ENCODE measurements at places on chromosomes 16 and 17. TPM values are rescaled to one million over a fixed set of nuclear protein-coding genes. Genes with fewer than 3 reads are reported as not detected.

KLHL10 gene
- 0.09 TPM for total RNA-seq

TERB1 gene
- total RNA-seq, result not detected

CDRT15 gene
- not detected for total RNA-seq

FN3K gene
- 4.9 TPM for total RNA-seq

ATP2A3 gene
- total RNA-seq, result 2.5 TPM

TP53TG3C gene
- total RNA-seq, result not detected

CCDC200 gene
- total RNA-seq, result not detected

SPN gene
- total RNA-seq, result 0.31 TPM

COG8 gene
- total RNA-seq, result 27.1 TPM

Data from muscle of leg (tissue), 16 donors.